ENCODE measurements at places on chromosomes 12 and 14. TPM values are rescaled to one million over a fixed set of nuclear protein-coding genes. Genes with fewer than 3 reads are reported as not detected.

GRCh38 chr12:88194868-88195267 is 52.8 kb downstream of the TMTC3 start:
- no peak for DNase-seq

DNA sequence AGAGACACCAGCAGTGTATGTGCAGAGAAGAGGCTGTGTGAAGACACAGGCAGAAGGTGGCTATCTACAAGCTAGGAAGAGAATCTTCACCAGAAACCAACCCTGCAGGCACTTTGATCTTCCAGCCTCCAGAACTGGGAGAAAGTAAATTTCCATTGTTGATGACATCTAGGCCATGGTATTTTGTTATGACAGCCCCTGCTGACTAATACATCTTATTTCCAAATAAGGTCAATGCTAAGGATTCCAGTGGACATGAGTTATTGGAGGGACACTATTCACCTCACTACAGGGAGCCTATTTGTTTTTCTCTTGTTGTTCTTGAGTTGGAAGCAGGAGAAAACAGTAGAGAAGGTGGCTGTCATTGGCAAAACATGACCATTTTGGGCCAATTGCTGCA is 88.5 kb upstream of the RIN3 start:
- no peak for DNase-seq

Gene PLA2G1B
- not detected for total RNA-seq

- DNase-seq: peak; percentile 13
These were observed 206.0 kb downstream of the ADGRD1 start for GRCh38 chr12:131159660-131160059.

DNA sequence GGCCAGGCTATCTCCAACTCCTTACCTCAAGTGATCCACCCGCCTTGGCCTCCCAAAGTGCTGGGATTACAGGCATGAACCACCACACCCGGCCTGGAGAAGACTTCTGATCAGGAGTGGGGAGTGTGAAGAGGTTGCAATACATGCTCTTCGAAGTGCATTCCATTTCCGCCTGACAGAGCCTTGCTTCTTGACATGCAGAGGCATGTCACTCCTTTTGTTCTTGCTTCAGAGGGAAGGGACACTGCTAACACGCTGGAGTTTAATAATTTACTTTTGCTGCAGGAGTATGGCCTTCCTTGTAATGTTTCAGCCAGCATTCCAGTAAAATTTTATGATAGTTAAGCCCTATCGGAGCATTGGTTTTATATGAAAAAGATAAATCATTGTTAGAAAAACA is 74.9 kb downstream of the SLC25A47 start:
- DNase-seq: no peak

Gene RTL1
- not detected for total RNA-seq

Gene FGF23
- 0.42 TPM for total RNA-seq

Gene SLC22A17
- total RNA-seq: 39.4 TPM

Gene CLEC4D
- total RNA-seq: not detected

Gene PRICKLE1
- 26.1 TPM for total RNA-seq

Data from H1 (cell line).